ENCODE measurements at places on chromosomes 3 and 15.

- DNase-seq = no peak
Measured at GRCh38 chr15:74383695-74384565, 16.5 kb upstream of the CYP11A1 start.

GRCh38 chr3:189361103-189361835 is 189.5 kb downstream of the TPRG1 start:
- no peak for DNase-seq

- no peak for DNase-seq
Measured at GRCh38 chr3:175980486-175981090, 1121.5 kb downstream of the NAALADL2 start.

DNA sequence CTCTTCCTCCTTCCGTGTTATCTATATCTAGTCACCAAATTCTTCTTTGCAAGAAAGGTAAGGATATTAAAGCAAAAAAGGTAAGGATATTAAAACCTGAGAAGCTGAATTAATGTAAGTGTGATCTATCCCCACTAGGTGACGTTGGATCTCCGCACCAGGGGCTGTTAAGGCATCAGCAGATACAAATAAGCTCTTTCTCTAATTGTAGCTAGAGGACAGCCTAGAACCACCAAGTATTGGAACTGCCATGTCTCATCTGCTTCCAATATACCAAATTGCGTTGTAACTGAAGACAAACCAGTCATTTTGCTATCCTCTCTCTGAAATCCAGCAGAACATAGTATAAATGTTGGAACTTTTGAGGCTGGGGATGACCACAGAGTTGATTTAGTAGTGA is 471.2 kb upstream of the TGFBR2 start:
- no peak for DNase-seq

- no peak for DNase-seq
Measured at GRCh38 chr15:26069231-26069641, 206.1 kb upstream of the ATP10A start.

GRCh38 chr3:169945313-169945712 is 21.3 kb upstream of the SEC62 start:
- no peak for DNase-seq

All from BE2C (cell line).